ENCODE measurements at places on chromosomes 2 and 18. TPM values are rescaled to one million over a fixed set of nuclear protein-coding genes. Genes with fewer than 3 reads are reported as not detected.

- DNase-seq: no peak
Measured at GRCh38 chr2:137231628-137232027, 466.3 kb downstream of the THSD7B start.

DNA sequence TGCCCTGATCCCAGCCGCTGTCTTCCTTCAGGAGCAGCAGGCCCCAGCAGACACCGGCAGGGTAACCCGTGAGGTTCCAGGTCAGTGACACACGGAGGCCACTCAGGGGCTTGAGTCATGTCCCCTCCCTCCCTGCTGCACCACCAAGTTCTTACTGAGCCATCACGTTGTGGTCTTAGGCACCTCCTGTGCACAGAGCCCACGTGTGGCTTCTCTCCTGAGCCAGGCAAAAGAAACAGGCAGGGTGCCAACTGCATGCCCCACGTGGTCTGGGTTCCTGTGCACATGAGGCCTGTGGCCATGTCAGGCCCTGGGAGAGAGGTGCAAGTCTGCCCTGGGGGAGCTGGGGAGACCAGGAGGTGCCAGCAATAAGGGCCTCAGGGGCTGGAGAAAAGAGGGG lies 264.8 kb downstream of the KLHL29 start:
- DNase-seq: no peak

- DNase-seq: peak; percentile 90
Measured at GRCh38 chr2:191178806-191179514, 28.2 kb upstream of the STAT4 start.

GRCh38 chr2:165864296-165864695 lies 70.2 kb upstream of the GALNT3 start:
- DNase-seq: no peak

GRCh38 chr2:234971496-234971895 lies 19.7 kb downstream of the SH3BP4 start:
- no peak for DNase-seq

GRCh38 chr18:9787036-9787435 lies 78.9 kb downstream of the RAB31 start:
- peak; percentile 21 for DNase-seq

GRCh38 chr2:138640921-138641676 lies 139.1 kb downstream of the NXPH2 start:
- DNase-seq: peak; percentile 75

DNA sequence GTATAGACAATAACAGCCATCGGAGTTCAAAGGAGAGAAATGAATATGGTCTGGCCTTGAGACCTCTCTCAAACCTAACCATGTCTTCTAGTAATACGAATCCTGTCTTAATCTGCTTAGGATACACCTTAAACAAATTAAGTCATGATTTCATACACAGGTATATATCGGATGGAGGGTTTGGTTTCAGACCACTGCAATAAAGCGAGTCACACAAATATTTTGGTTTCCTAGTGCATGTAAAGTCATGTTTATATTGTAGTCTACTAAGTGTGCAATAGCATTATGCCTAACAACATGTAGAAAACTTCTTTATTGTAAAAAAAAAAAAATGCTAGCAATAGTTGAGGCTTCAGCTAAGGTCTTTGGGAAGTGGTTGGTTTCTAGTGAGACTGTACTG lies 73.8 kb downstream of the EML6 start:
- no peak for DNase-seq

DNA sequence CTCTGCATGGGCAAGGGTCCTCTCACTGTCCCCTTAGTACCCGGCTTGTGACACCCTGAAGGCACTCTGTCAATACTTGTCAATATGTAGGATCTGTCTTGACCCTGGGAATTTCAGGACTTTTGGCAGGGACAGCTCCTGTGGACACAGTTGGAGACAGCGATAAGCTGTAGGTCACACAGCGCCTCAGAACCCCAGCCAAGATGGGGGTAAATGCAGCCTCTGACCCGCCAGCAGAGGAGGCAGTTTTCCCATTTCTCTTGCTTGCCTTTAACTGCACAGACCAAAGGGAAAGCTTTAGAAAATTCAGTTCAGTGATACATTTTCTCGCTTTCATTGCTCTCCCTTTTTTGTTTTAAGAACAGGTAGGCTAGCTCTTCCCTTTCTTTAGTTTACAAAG lies 54.8 kb upstream of the KLHL29 start:
- no peak for DNase-seq

DNA sequence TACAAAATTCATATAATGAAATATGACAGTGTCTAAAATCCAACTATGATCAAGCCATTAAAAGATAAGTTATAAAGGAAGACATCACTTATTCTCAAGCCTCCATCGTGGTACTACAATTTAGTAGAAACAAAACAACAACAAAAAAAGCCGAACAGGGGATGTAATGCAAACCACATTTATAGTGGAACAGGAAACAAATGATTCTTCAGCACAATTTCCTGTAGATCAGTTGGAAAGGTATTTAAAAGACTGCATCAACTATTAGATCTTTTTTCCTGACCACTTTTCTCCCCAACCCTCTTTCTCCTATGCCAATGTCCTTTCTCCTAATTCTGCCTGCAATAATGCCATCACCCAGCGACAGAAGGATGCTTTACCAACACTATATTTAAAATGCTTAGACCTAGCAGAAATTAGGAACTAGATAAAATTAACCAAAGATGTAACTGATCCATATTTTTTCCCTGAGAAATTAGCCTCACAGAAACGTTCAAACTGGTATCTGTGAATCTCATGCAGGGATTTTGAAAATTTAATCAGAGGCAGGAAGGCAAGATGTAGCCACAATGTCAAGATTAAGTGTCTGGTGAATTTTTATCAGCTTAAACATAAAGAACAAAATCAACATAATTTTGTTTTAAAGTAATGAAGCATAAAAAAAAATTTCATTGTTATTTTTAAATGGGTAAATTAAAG lies 271.4 kb downstream of the TCF4 start:
- no peak for DNase-seq

- no peak for DNase-seq
Measured at GRCh38 chr2:172105471-172106107, 2.9 kb upstream of the DLX2 start.

GRCh38 chr2:28322051-28322450 lies 70.6 kb upstream of the FOSL2 start:
- DNase-seq: no peak

GRCh38 chr2:17162713-17163112 lies 355.5 kb downstream of the RAD51AP2 start:
- no peak for DNase-seq

- no peak for DNase-seq
Measured at GRCh38 chr2:175552902-175553301, 371.4 kb upstream of the ATP5MC3 start.

DNA sequence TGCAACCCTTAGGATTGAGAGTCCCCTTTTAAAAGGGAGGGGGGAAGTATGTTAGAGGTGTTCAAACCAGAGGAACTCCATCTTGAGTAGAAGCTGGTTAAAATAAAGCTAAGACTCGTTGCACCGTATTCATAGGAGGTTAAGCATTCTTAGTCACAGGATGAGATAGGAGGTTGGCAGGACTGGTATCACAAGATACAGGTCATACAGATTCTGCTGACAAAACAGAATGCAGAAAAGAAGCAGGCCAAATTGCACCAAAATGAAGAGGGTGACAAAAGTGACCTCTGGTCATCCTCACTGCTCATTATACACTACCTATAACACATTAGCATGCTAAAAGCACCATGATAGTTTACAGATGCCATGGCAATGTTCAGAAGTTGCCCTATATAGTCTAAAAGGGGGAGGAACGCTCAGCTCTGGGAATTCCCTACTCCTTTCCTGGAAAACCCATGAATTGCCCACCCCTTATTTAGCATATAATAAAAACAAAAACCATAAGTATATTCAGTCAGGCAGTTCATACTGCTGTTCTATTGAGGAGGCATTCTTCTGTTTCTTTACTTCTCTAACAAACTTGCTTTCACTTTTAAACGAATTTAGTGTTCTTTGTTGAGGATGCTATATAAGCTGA lies 192.2 kb upstream of the NDUFV2 start:
- DNase-seq: no peak

DNA sequence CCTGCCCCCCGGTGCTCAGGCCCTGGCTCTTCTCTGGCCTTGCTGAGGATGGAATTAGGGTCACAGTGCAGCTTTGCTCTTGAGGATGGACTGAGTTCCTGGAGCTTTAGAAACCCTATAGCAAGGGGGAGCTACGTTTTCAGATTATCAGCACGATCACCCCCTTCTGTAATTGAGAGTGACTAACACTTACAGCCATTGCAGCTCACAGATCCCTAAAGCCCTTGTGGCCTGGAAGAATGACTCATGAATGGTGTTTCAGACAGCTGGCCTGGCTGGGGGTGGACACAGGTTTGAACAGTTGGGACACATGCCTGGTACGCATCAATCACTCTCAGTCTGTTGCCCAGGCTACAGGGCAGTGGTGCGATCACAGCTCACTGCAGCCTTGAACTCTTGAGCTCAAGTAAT lies 79.7 kb upstream of the IGFBP5 start:
- DNase-seq: peak; percentile 93

DNA sequence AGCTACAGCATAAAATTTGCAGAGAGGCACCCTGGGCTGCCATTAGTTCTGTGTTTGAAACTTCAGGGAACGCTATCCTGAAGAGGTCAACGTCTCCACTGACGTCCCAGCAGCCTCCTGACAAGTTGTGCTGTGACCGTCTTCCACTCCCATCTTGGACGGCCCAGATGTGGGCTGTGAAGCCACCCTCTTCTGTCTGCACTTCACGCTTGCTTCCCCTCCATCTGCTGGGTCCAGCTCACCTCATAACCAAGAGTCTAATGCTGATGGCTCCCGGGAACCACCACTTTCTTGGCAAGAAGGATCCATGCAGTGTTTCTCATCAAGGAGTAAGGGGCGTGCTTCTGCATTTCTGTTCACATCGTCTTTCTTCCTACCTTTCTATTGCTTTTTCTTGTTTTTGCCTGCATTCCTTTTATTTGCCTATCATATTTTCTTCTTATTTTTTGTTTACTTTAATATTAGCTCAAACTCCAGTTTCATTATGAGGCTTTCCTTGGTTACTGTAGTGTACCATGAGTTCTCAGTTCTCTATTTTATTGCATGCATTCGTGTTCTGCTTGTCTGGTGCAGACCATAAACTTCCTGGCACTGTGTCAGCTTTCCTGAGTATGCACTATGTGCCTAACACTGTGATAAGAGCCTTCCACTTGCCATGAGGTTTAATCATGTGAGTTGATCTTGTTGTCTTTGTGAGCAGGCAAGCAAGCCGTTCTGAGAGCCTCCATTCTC lies 631.8 kb upstream of the RAB6C start:
- DNase-seq: no peak

GRCh38 chr2:141103216-141103615 lies 1027.6 kb downstream of the LRP1B start:
- DNase-seq: no peak

- peak; percentile 84 for DNase-seq
Measured at GRCh38 chr18:3579701-3580100, 129.7 kb downstream of the TGIF1 start.

- DNase-seq: no peak
Measured at GRCh38 chr2:25419678-25420242, 78.0 kb upstream of the DNMT3A start.

GRCh38 chr2:39538718-39539117 lies 101.6 kb upstream of the MAP4K3 start:
- DNase-seq: peak; percentile 40

The MAIP1 gene
- 13.0 TPM for polyA plus RNA-seq

The ADCY3 gene
- 63.4 TPM for polyA plus RNA-seq

The GKN1 gene
- not detected for polyA plus RNA-seq

The PDK1 gene
- 25.0 TPM for polyA plus RNA-seq

The TTC27 gene
- 14.4 TPM for polyA plus RNA-seq

The CAPN13 gene
- not detected for polyA plus RNA-seq

The DSG2 gene
- polyA plus RNA-seq: 107 TPM

The CCDC85A gene
- 0.01 TPM for polyA plus RNA-seq
